ENCODE measurements at places on chromosomes 3 and 15. TPM values are rescaled to one million over a fixed set of nuclear protein-coding genes. Genes with fewer than 3 reads are reported as not detected.

The SYNPR gene
- not detected for polyA plus RNA-seq

The DNAH12 gene
- not detected for polyA plus RNA-seq

The SEMA7A gene
- polyA plus RNA-seq, result 2.8 TPM

The CLRN1 gene
- not detected for polyA plus RNA-seq

The CPNE9 gene
- 0.19 TPM for polyA plus RNA-seq

DNA sequence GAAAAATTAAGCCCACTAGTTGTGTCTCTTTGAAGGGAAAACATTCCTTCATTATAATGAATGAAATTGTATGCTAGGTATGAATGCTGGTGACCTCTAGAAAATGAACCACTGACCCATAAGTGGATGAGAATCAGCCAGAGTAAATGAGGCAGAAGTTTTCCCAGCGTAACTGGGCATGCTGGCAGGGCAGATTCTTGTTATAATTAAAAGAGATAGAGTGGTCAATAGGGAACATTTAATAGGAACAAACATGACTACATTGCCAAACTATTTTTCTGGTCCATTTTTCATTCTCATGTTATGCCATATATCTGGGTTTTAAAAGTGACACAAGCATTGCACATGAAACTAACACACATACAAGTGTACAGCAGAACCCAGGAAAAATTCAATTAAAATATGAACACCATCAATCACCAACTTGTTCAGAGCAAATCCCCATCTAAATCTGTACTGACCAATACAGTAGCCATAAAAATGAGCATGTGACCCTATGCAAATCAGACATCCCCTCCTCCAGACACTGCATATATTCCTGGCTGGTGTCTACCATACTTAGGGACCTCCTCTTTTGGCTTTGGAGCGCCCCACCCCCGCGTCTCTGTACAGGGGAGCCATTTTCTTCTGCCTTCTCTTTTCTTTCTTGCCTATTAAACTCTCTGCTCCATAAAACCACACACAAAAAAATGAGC is 4.0 kb downstream of the CLRN1 start:
- DNase-seq, result no peak

- no peak for DNase-seq
Measured at GRCh38 chr3:4990069-4990468, 10.8 kb downstream of the BHLHE40 start.

DNA sequence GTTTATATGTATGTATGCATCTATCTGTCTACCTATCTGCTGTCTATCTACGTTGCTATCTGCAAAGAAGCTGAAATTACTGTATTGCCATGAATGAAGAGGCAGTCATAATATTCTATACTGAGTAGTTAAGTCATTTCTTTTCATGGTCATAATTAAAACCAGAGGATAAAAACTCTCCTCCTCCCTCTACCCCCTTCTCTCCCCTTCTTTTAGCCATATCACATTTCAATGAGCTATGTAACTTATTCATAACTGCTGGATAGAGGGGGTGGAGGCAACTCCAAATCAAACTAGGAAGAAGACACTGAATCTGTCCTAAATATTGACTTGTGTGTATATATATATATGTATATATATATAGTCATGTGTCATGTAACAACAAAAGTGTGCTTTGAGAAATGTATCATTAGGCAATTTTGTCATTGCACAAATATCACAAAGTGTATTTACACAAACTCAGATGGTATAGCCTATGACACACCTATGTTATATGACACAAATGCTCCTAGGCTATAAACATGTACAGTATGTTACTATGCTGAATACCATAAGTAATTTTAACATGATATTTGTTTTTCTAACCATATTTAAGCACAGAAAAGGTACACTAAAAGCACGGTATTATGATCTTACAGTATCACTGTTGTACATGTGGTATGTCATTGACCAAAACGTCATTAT is 229.7 kb upstream of the KCNMB2 start:
- DNase-seq, result no peak

GRCh38 chr3:157122832-157123427 is 37.0 kb downstream of the CCNL1 start:
- no peak for DNase-seq

GRCh38 chr15:85763157-85763556 is 31.6 kb downstream of the KLHL25 start:
- DNase-seq, result no peak

DNA sequence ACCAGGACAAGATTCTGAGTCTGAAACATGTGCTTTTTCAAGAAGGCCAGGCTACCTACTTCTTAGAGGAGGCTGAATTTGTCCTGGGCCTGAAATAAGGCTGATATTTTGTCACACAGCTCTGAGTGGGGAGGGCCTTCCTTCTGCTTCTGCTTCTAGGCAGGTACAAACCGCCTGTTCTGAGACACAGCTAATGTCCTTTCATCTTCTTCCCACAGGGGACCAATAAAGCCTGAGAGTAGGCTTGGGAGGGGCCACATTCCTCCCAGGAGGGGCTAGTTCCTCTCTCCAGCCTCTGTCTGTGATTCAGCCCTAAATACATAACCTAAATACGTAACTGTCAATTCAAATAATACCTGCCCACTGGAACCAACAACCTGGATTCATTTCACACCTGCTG is 34.8 kb downstream of the CRYGS start:
- no peak for DNase-seq

GRCh38 chr15:32828507-32829186 is 110.8 kb downstream of the GREM1 start:
- DNase-seq, result no peak

DNA sequence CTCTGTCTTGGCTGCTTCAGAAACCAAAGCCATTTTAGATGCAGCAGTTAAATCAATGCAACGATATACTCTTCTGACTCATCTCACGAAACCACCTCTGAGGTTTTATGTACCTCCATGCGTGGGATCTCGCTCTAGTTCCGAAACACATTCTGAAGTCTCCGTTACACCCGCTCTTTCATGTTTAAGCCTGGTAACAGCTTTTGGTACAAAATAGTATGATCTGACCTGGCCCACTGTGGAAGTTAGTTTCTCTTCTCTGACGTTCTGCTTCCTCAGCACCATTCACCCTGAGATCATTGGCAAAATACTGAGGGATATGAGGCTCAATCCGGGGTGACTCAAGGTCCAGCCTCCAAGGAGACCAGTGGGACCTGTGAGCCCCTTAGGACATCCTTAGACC is 121.9 kb downstream of the TMEM266 start:
- no peak for DNase-seq

All from kidney (tissue), 22 donors.